ENCODE measurements at places on chromosomes 7 and 10.

- DNase-seq = no peak
Observed at GRCh38 chr7:6271060-6271658, 1.3 kb downstream of the CYTH3 start.

DNA sequence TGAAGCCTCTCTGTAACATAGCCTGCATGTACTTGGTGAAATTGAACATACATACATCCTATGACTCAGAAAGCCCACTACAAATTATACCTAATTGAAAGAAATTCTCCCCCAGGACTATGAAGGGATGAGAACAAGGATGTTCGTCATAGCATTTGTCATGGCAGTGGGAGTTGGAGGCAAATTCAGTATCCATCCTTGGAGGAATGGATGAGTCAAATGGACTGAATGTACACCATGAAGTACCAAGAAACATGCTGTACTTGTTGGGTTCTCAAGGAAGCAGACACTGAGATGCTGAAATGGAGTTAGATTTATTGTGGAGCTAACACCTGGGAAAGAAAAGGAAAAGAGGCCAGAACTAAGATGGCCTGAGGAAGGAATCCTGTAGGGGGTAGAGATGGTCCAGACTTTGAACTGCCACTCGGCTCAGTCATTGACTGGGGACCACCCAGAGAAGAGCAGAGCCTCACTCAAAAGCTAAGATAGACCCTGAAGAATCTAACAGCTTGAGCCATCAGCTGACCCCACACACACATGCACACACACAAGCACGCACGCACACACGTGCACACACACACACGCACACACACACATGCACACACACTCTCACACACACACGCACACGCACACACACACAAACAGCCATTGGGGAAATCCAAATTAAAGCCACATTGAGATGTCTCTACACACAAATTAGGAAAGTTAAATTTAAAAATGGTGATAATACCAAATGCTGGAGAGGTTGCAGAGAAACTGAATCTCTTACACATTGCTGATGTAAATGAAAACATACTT, 22.3 kb downstream of the AOC1 start:
- no peak for DNase-seq

GRCh38 chr7:113921363-113921762, 2.6 kb upstream of the PPP1R3A start:
- DNase-seq = no peak

DNA sequence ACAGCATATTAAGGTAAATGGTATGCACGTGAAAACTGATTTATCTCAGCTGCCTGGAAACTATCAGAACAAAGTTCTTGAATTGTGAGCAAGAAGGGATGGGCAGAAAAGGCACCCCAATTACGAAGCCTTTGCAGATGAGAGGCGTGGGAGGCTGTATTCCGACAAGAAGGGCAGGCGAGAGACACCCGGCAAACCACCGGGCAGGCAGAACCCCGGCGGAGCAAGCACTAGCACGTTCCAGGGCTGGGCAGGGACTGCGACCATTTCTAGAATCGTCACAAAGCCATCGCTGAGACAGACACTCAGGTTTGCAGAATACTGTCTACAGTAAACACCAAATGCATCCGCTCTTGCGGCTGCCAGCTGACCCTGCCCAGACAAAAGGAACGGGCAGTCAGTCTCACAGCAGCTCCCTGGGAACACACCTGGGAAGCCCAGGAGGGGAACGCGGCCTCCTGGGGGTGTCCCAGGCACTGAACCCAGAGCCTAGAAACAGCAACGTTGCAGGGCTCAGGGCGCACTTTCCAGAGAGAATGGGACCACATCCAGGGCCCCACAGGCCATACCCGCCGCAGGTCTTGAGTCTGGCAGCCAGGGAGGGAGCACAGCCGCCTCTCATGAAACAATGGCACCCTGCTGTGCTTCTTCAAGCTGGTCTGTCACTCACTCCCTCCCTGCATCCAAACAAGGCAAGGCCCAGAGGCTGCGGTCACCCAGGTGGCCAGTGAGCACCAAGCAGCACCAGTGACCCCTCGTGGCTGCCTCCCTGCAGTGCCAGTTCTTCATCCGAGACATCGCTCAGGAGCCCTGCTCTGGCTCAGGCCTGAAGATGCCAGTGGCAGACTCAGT, 261.9 kb downstream of the PTPRN2 start:
- no peak for DNase-seq

DNA sequence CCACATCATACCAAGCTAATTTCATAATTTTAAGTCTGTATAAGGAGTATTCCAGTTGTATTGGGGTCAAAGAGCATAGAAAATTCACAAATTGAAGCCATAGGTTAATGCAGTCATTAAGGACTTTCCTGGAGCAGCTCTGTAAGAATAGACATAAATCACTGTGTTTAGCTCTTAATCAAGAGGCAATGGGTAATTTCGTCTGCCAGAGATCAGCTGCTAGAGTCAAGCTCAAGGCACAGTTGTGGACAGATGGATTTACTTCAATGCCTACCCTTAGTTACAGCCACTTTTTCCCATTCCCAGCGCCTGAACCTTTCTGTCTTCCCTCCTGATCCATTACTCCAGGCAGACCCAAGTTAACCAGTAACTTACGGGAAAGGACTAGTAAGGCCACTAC, 40.6 kb upstream of the AGBL3 start:
- DNase-seq = no peak

Data from DND-41 (cell line).